ENCODE measurements at places on chromosomes 5 and 9.

- no peak for DNase-seq
These were observed 6.6 kb downstream of the ANKDD1B start for GRCh38 chr5:75617736-75618352.

DNA sequence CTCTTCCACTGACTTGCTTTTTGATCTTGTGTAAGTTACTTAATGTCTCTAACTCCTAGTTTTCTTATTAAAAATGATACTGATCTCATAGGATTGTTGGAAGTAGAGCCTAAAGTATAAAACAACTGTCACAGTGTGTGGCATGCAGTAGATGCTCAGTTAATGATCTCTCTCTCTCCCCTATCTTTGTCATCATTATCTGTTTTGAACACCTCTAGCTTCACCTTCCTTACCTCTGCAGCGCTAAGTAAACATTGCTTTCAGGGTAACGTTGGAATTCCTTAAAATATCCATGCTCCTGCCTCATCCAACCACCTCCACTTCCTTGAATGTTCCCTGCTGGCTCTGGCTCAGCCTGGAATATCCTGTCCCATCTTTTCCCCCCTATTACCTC lies 110.4 kb downstream of the RGS3 start:
- DNase-seq: no peak

- no peak for DNase-seq
These were observed 11.5 kb upstream of the MAP3K1 start for GRCh38 chr5:56803894-56804293.

GRCh38 chr9:21974722-21975409 lies 19.3 kb downstream of the CDKN2A start:
- no peak for DNase-seq

DNA sequence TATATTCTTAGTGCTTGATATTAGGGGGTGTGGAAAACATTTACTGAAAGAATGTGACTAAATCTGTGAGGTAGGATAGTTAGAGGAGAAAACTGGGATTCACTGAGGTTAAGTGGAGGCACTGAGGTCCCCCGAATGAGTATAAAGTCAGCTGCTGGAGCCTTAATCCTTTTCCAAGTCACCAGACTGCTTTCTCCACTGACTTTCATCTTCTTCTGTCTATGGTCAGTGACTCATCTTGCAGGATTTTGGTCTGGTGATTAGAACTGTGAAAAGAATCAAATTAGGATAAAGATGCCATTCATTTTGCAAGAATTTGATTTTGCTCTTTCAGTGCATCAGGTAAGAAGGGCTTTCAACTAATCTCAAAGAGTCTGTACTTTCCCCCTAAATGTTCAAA lies 89.3 kb upstream of the ALDH1A1 start:
- no peak for DNase-seq

DNA sequence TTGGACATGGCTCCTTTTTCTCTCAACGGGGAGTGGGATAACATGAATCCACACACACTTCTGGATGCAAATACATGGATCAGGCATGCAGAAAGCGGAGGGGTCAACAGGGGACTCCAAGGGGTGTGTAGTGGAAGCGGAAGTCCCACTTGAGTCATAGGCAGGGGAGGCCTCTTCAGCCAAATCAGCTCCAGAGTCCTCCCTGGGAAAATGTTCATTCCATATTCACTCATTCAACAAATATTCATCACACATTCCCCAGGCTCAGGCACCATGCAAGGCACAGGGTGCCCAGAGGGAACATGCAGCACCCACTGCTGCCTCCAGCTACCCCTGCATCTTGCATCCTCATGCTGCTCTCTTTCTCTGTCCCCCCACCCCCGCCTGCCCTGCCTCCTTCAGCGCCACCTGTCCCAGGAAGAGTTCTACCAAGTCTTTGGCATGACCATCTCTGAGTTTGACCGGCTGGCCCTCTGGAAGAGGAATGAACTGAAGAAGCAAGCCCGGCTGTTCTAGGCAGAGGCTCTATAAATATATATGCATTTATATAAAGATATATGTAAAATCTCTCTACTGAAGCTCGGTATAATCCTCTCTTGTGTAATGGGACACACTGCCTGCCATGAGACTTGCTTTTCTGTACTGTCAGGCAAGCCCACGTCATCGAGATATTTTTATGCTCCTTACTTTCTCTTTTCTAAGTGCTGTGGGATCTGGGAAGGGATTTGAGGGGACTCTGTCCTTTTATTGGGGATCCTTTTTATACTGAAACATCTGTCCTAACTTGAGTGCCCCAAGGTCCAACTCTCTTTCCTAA lies 13.6 kb upstream of the AFAP1L1 start:
- DNase-seq: no peak

DNA sequence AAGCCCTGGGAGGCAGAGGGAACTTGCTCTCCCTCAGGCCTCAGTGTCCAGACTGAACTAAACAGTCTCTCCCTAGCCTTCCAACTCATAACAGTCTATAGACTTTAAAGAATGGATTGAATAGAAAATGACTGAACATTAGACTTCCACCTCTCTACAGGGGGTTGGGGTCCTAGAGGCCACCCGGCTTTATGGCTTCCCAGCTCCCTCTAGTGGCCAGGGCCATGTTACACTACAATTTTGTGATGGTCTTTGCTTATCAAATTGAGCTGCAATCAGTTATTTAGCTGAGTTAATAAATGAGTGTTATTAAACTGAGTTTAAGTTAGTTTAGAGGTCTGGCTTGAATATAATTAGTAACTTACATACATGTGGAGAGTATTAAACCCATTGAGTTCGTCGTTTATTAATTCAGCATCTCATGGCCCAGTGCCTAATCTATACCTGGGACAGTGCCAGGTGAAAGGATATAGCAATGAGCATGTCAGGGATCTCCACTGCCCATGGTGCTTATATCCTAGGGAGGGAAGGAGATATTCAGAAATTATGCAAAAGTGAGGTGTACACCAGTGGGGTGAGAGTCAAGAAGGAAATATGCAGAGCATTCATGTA lies 105.2 kb downstream of the SH3TC2 start:
- no peak for DNase-seq
